ENCODE measurements at places on chromosomes 4 and X.
A peak's percentile ranks its signal among the peaks of the same experiment; 100 is the strongest.

DNA sequence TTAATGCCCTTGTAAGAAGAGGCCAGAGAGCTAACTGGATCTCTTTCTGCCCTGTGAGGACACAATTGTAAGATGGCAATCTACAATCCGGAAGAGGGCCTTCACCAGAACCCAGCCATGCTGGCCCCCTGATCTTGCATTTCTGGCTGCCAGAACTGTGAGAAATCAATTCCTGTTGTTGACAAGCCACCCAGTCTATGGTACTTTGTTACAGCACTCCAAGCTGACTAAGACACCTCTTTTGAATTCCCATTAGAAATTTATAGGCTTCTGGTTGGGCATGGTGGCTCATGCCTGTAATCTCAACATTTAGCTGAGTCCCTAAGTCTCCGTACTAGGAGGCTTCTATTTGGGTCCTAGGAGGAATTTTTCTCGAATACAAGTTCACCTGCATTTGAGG is 48.8 kb upstream of the RELL1 start:
- no peak for DNase-seq

DNA sequence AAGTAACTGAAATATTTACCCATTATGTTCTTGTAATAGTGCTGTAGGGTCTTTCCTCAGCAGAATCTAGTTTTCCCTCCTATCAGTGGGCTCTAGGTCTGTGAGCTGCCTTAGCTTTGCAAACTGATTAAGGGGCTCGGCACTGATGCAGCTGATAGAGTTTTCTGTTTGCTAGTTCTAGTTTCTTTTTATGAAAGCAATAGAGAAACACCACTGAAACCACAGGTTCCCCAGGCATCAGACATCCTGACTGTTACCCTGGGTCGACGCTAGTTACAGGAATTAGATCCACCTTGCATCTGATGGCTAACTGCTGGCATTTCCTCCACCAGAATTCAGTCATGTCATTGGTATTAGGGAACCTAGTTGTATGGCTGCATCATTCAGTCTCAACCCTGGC is 225.0 kb upstream of the VCX start:
- no peak for DNase-seq

DNA sequence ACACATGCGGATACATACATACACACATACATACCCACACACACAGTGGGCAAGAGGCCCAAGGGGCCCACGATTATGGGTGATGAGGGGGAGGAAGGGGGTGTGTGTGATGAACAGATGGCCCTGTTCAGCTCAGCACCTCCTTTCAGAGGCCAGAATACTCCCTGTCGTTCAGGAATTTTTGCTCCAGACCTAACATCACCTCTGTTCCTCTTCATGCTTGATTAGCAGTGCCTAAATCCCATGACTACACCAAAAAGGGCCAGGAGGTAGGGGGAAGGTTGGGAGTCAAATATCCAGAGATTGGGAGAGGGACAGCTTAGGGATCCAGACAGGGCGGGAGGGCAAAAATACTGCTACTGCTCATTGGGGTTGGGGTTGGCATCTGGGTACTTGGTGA is 42.7 kb downstream of the SMC1A start:
- DNase-seq = no peak

DNA sequence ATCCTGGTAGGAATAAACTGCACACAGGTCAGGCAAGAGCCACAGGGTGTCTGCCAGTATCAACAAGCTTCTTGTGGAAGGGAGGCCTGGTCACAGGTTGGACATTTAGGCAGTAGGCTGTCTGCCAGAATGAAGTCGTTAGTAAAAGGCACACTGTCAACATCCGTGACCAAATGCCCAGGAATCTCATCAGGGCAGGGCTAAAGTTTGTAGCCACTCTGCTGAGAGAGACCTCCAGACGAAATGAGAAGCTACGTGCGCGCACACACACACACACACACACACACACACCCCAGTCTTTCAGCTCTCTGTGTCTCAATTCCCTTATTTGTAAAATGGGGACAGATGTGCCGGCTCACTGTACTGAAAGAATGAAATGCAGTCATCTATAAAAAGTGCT is 408.7 kb upstream of the ZFP42 start:
- peak; percentile 62 for DNase-seq

DNA sequence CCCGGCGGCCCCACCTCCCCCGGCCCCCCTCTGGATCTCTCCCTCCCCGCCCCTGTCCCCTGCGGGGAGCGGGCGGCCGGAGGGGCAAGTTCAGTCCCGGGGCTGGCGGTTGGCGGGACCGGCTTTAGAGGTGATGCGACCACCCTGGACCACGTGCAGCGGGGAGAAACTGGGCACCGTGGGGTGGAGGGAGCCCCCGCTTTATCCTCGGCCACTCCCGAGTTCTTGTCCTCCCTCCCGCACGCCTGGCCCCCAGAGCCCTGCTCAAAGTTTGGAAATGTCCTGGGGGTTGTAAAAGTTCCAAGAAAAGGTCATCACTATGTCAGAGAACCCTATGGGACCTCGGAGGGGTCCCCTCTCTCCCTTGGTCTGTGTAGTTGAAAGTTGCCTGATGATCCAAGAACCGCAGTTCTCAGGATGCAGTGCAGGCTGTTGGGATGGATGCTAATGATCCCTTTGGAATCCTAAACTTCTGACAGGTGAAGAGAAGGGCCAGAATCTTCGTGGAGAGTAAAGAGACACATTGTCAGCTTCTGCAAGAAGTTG is 411 bp upstream of the VEGFC start:
- no peak for DNase-seq

DNA sequence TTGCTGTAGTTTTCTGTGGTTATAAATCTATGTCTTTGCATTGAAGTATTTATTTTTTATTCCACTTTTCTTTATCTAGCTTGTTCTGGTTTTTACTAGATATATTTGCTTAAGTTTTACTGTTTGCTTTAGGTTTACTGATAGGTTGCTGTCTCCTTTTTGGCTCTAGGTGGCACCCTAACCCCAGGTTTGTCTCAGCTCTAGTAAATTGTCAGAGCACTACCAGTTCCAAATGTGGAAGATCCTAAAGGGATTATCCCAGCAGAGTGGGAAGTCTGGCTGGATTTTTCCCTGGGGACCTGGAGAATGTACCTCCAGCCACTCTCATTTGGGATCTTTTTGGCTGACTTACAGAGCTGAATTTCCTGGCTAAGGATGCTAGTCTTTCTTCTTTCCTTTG is 106.1 kb downstream of the PBDC1 start:
- DNase-seq = peak; percentile 52

Data from RPMI7951 (cell line).